ENCODE measurements at places on chromosomes 12 and 14. TPM values are rescaled to one million over a fixed set of nuclear protein-coding genes. Genes with fewer than 3 reads are reported as not detected.
A peak's percentile ranks its signal among the peaks of the same experiment; 100 is the strongest.

LRRIQ1 gene
- total RNA-seq: 0.99 TPM

GAS2L3 gene
- 4.0 TPM for total RNA-seq

OTX2 gene
- total RNA-seq: not detected

MANSC1 gene
- 13.4 TPM for total RNA-seq

NDRG2 gene
- total RNA-seq: 4.4 TPM

ESR2 gene
- total RNA-seq: not detected

CPNE6 gene
- total RNA-seq: not detected

KRT71 gene
- not detected for total RNA-seq

DEPDC4 gene
- total RNA-seq: 0.83 TPM

CDH24 gene
- 5.5 TPM for total RNA-seq

ABCC9 gene
- not detected for total RNA-seq

SLC2A14 gene
- total RNA-seq: not detected

CLEC9A gene
- total RNA-seq: not detected

PFDN5 gene
- total RNA-seq: 187 TPM

DNA sequence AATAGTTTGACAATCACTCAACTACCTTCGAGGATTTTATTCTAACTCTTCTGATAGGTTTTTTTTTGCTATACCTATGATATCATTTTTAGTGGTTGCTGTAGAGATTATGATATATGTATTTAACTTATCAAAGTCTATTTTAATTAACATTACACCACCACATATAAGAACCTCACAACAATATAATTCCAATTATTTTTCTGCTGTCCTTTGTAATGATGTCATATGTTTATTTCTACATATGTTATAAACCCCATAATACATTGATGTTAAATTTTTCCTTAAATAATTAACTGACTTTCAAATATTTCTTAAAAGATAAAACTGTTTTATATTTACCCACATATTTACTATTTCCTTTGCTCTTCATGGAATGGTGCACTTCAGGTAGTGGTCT is 103.4 kb upstream of the KITLG start:
- no peak for DNase-seq

DNA sequence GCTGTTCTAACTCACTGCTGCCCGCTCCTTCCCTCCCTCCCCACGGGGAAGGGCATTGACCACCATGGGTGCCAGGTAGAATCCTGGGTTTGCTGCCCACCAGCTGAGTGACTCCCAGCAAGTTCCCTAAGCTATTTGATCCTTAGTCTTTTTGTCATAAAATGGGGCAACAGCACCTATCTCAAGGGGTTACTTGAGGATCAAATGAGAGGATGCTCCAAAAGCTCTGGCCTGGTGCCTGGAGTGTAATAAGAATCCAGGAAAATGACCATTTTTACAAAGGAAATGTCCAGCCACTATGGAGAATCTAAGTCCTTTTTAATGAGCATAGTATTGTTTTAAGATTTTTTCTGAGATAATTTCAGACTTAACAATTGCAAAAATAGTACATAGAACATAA is 61.4 kb upstream of the CMKLR1 start:
- DNase-seq: no peak

DNA sequence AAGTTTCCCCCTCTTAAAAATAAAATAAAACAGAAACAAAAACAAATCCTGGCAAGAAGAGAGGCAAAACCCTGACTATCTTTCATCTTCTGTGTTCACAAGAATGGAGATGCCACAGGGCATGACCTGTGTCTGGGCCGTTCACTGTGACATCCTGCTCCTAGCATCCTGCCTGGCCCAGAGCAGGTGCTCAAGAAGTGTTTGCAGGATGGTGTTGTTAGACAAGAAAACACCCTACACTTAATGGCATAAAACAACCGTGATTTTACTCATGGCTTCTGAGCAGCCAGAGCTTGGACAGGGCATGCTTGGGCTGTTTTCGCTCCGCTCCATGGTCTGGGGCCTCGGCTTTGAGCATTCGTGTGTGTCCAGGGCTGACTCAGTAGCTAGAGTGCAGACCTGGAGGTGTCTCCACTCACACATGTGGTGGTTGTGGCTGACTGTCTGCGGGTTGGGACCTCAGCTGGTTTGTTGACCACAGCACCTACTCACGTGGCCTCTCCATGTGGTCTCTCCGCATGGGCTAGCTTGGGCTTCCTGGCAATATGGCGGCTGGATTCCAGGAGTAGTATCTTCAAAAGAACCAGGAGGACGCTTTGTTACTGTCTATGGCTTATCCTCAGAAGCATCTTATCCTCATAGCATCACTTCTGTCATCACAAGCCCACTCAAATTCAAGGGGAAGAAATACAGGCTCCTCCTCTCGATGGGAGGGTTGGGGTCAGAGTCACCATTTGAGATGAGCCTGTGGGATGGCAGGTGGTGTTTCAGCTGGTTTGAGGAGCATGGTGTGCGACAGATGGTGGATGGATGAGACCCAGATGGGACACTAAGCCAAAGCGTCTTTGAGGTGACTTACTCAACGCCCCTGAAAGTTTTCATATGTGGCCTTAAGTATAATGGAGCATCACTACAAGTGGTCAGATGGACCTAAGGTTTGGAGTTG is 33.2 kb upstream of the FZD10 start:
- DNase-seq: no peak

- DNase-seq: peak; percentile 43
Observed at GRCh38 chr14:99215277-99215676, 56.7 kb downstream of the BCL11B start.

DNA sequence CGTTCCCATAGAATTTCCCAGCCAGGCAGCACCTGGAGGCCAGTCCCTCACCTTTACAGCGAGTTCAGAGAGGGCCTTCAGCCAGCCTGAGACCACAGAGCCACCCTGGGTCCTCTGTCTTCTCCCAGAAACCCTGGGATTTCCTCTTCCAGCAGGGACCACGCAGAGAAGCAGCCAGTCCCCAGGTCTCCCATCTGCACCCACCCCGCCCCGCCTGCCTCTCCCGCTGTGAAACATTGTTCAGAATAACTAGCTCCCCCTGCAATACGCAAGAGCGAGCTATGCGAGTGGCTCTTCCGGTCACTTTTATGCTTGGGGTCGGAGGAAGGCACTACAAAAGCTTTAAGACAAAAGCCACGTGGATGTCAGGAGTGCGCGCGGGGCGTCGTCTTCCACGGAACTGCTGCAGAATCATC is 77.8 kb downstream of the SERPINA3 start:
- no peak for DNase-seq

DNA sequence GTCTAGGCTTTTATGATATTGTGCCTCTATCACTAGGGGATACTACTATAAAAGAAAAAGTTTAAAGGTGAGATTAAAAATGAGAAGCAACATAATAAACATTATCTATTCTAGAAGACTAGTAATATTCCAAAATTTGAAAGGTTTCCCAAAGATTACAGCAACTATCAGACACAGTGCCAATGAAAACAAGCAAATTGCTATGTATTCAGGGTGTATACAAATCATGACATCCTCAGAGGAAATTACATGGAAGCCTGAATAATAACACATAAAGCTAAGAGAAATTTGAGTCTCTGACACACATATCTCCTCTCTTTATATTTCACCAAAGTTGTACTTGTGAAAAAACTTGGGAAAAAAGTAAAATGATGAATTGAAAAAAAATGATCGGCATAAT is 327.0 kb downstream of the SEC23A start:
- DNase-seq: no peak

- DNase-seq: no peak
Observed at GRCh38 chr14:102930138-102930752, 7.8 kb downstream of the AMN start.

- no peak for DNase-seq
Observed at GRCh38 chr12:80745851-80746505, 29.3 kb downstream of the MYF5 start.

GRCh38 chr12:28145216-28145615 is 45.0 kb upstream of the CCDC91 start:
- DNase-seq: no peak

GRCh38 chr12:11765817-11766794 is 116.6 kb downstream of the ETV6 start:
- peak; percentile 29 for DNase-seq

DNA sequence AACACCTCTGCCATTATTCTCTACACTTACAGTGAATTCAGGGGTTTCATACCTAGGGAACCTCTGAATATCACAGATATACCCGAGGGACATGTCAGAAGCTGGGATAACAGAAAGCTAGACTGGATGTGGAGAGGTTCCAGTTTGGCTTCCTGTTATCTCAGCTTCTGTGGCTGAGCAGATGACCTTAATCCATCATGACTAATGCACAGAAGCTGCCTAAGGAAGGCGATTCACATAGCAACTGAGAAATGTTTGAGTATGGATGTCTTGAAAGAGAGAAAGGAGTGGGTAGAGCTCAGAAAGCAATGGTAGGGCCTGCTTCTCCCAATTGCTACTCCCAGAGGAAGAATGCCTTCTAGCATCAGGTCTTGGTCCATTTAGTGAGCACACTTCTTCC is 187.6 kb downstream of the RMST start:
- DNase-seq: peak; percentile 72

DNA sequence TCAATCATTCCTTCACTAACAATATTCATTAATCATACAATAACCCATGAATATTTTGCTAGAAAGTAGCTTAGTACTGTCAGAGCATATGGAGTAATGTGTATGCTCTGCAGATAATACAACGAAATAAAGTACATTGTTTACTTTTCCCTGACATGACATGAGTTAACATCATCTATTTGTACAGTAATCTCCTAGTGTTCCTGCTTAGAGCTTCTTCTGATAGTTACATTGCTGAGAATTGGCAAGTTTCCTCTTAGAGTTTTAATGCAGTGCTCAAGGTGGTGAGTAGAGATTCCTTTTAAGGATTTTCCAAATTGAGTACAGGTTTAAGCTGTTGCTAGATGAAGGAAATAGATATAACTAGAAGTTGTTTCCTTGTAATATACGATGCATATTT is 164.5 kb upstream of the NPAS3 start:
- DNase-seq: no peak

DNA sequence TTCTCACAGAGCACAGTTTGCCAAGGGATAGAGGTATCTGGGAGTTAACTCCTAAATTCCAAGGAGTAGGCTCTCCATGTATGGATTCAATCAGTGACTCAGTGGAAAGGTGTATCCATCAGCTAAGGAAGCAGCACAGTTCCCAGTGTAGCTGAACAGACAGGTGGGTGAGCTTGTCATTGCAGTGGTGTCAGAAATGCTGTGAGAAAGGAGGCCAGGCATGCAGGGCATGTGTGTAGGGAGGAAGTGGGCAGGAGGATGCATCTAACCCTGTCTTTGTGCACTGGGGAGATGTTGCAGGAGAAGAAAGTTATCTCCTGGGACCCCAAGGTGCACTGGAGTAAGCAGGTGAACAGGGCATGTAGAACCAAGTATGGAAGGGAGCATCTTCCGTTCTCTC is 539.0 kb downstream of the VRK1 start:
- DNase-seq: no peak

- no peak for DNase-seq
Observed at GRCh38 chr14:41749429-41749828, 142.8 kb downstream of the LRFN5 start.

DNA sequence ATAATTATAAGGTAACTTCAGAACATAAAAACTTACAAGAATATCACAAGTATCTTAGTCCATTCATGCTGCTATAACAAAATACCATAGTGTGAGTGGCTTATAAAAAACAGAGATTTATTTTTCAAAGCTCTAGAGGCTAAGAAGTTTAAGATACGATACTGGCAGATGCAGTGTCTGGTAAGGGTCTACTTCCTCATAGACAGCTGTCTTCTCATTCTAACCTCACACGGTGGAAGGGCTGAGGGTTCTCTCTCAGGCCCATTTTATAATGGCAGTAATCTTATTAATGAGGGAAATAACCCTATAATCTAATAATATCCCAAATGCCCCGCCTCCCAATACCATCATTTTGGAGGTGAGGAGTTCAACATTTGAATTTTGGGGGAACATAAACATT is 23.7 kb upstream of the OSBPL8 start:
- DNase-seq: no peak

DNA sequence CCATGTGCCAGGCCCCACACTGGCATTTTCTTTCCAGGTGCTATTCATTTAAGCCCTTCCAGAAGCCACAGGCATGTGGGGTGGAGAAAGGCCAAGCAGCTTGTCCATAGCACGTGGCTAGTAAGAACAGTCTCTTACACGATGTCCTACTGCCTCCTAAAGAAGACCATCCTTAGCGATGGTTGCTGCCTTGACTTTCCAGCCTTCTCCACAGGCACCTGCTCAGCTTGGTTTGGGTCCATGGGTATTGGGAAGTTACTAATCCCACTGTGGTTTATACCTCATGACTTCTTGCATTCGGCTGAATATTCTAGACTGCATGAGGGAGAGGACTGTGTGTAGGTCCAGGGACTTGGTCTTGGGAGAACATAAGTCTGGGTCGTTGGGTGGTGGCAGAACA is 49.2 kb downstream of the NINJ2 start:
- no peak for DNase-seq
